ENCODE measurements at places on chromosomes 13 and 19.

- no peak for DNase-seq
- H3K27ac ChIP-seq = no peak overlapping the region
- no peak overlapping the region for H3K4me3 ChIP-seq
- no peaks in the 10 kb centered on the region for H3K27me3 ChIP-seq
- H3K36me3 ChIP-seq = peaks cover 3% of the 10 kb centered on the region
- no peaks in the 10 kb centered on the region for H3K4me1 ChIP-seq
Measured at GRCh38 chr13:95247171-95247570, 54.1 kb downstream of the ABCC4 start.

- DNase-seq = no peak
- H3K36me3 ChIP-seq = peaks cover 55% of the 10 kb centered on the region
- no peak overlapping the region for H3K27ac ChIP-seq
- H3K27me3 ChIP-seq = no peaks in the 10 kb centered on the region
Measured at GRCh38 chr19:1616875-1617274, 11.6 kb upstream of the UQCR11 start.

GRCh38 chr13:53207556-53207955 is 178.9 kb downstream of the OLFM4 start:
- no peak overlapping the region for H3K27ac ChIP-seq
- no peaks in the 10 kb centered on the region for H3K36me3 ChIP-seq
- H3K4me1 ChIP-seq = no peaks in the 10 kb centered on the region
- DNase-seq = no peak
- no peaks in the 10 kb centered on the region for H3K27me3 ChIP-seq
- H3K4me3 ChIP-seq = no peak overlapping the region

DNA sequence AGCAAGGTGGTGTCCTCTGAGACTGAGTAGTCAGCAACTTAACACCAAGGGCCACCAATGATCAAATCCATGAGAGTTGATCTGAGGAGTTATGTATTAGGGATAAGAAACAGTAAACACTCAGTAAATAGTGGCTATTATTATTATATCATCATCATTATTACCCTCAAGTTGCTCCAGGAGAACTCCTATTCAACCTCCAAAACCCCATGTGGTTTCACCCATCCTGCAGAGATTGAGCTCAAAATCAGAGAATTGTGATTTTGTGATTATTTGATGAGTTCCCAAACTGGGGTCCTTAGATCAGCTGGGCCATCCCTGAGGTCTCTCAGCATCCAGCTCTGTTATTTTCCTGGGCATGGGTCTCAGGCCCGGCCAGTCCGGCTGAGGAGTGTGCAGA is 3.5 kb upstream of the CGB7 start:
- no peak for DNase-seq
- H3K4me1 ChIP-seq = peaks cover 21% of the 10 kb centered on the region

DNA sequence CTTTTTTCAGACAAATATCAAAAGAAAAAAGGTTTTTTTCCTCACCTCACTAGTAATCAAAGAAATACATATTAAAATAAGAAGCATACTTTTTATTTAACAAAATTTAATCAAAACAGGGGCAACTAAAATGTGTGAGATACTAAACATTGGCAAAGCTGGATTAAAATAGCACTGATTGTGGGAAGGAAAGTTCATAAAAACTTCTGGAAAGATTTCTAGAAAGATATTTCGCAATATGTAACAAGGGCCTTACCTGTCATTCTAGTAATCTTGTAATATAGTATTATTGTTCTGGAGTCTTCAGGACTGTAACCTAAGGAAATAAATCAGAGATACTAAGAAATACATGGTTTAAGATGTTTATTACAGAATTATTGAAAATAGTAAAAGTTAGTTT is 482.5 kb downstream of the SUCLA2 start:
- no peak for DNase-seq
- no peak overlapping the region for H3K27ac ChIP-seq
- no peaks in the 10 kb centered on the region for H3K27me3 ChIP-seq
- H3K4me3 ChIP-seq = no peak overlapping the region

- H3K27me3 ChIP-seq = no peaks in the 10 kb centered on the region
- no peaks in the 10 kb centered on the region for H3K4me1 ChIP-seq
- no peak overlapping the region for H3K27ac ChIP-seq
- no peaks in the 10 kb centered on the region for H3K36me3 ChIP-seq
- no peak overlapping the region for H3K4me3 ChIP-seq
Measured at GRCh38 chr13:106736941-106737340, 169.0 kb upstream of the ARGLU1 start.

GRCh38 chr13:84044805-84045204 is 162.5 kb upstream of the SLITRK1 start:
- H3K27me3 ChIP-seq = no peaks in the 10 kb centered on the region
- H3K4me3 ChIP-seq = no peak overlapping the region
- no peaks in the 10 kb centered on the region for H3K4me1 ChIP-seq
- no peak for DNase-seq

- peaks cover 3% of the 10 kb centered on the region for H3K36me3 ChIP-seq
- no peaks in the 10 kb centered on the region for H3K4me1 ChIP-seq
- no peaks in the 10 kb centered on the region for H3K27me3 ChIP-seq
- no peak overlapping the region for H3K27ac ChIP-seq
- DNase-seq = no peak
- H3K4me3 ChIP-seq = no peak overlapping the region
Measured at GRCh38 chr13:112579310-112579843, 8.6 kb downstream of the TUBGCP3 start.

GRCh38 chr13:75180805-75181455 is 301.0 kb downstream of the TBC1D4 start:
- no peak overlapping the region for H3K27ac ChIP-seq
- DNase-seq = no peak
- H3K36me3 ChIP-seq = no peaks in the 10 kb centered on the region
- H3K27me3 ChIP-seq = no peaks in the 10 kb centered on the region
- no peaks in the 10 kb centered on the region for H3K4me1 ChIP-seq

DNA sequence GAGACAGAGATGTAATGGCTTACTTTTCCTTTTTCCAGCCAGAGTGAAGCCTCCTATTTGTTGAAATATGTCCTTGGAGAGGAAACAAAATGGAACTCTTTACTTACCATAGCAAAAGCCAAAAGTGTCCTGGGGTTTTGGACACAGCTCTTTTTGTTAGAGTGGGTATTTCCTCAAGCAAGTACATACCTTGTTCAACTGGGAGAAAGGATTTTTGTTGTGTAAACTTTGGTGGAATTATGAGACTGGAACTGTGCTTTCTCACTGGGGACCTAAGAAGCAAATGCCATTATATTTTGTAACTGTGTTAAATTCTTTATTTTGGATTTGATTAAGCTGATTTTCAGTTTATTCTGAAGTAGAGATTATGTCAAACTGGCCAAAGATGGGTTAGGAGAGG is 58.4 kb downstream of the CYSLTR2 start:
- H3K4me3 ChIP-seq = no peak overlapping the region
- no peaks in the 10 kb centered on the region for H3K4me1 ChIP-seq
- no peaks in the 10 kb centered on the region for H3K27me3 ChIP-seq
- DNase-seq = no peak
- H3K27ac ChIP-seq = no peak overlapping the region
- peaks cover 7% of the 10 kb centered on the region for H3K36me3 ChIP-seq

DNA sequence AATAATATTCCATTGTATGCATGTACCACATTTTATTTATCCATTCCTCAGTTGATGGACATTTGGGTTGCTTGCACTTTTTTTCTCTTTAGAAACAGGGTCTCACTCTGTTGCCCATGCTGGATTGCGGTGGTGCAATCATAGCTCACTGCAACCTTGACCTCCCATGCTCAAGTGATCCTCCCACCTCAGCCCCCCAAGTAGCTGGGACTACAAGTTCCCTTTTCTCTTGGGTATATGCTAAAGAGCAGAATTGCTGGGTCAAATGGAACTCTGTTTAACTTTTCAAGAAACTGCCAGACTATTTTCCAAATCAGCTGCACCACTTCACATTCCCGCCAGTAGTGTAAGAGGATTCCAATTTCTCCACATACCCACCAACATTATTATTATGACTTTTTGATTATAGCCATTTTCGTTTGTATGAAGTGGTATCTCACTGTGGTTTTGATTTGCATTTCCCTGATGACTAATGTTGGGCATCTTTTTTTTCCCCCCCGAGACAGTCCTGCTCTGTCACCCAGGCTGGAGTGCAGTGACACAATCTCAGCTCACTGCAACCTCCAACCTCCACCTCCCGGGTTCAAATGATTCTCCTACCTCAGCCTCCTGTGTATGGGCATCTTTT is 7.6 kb upstream of the IPO5 start:
- H3K27ac ChIP-seq = no peak overlapping the region
- no peaks in the 10 kb centered on the region for H3K27me3 ChIP-seq
- H3K4me1 ChIP-seq = no peaks in the 10 kb centered on the region
- no peaks in the 10 kb centered on the region for H3K36me3 ChIP-seq
- H3K4me3 ChIP-seq = no peak overlapping the region

GRCh38 chr19:55390461-55390880 is 4.7 kb downstream of the RPL28 start:
- no peak overlapping the region for H3K27ac ChIP-seq
- peaks cover 47% of the 10 kb centered on the region for H3K36me3 ChIP-seq
- H3K4me1 ChIP-seq = peaks cover 31% of the 10 kb centered on the region
- H3K4me3 ChIP-seq = no peak overlapping the region

DNA sequence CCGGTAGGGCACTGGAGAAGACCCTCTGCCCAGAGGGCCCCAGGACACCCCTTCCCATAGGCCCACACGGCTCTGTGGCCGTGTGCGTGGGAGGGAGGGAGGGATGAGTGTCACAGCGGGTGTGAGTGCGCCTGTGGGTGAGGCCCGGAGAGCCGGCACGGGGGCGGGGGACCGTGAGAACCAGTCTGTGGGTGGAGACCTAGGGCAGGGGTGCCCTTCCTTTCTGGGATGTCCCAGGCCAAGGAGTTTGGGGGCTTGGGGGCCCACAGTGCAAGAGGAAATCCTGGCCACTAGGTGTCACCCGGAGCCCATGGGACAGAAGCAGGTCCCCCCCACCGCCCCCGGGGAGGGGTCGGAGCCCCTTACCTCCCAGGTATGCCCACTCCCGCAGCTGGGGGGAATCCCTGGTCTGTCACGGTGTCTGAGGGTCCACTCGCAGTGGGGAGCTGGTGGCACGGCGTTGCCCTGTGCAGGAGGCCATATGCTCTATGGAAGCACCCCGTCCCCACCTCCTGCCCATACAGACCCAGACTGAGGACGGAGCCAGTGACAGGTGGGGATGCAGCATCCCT is 16.0 kb upstream of the SLC7A10 start:
- no peaks in the 10 kb centered on the region for H3K36me3 ChIP-seq
- peaks cover 4% of the 10 kb centered on the region for H3K4me1 ChIP-seq
- H3K27me3 ChIP-seq = no peaks in the 10 kb centered on the region
- DNase-seq = no peak

DNA sequence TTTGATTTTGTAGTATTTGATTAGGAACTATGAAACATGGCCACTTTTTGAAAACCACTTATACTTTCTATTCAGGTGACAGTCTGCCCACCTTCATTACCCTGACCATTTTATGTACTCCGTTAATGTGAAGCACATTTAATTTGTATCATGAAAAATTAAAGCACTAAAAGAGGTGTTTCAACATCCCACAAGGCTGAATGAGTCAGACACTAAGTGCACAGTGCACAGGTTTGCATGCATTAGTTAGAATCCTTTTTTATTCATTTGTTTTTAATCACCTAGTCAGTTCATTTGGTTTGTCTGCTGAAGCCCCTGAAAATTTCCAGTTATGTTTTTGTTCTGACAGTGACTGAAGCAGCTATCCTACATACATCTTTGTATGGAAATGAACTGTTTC is 271.0 kb downstream of the SLITRK5 start:
- no peaks in the 10 kb centered on the region for H3K4me1 ChIP-seq
- no peaks in the 10 kb centered on the region for H3K36me3 ChIP-seq
- no peak overlapping the region for H3K27ac ChIP-seq
- DNase-seq = no peak
- no peak overlapping the region for H3K4me3 ChIP-seq
- H3K27me3 ChIP-seq = no peaks in the 10 kb centered on the region

DNA sequence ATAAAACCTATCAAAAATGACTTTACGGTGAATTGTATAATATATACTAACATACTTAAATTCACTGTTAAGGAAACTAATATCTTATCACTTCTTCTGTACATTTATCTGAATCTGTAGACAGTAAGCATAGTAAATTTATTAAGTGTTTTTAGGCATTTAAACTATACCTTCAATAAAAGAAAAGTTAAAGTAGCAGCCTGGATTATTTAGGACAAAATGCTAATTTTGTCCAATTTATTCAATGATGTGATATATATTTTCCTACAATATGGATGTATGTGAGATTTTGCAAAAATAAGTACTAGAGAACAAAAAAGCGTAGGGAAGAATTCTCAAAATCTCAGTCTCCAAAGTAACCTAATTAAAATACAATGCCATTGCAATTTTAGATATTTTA is 299.9 kb downstream of the GPC5 start:
- no peak overlapping the region for H3K4me3 ChIP-seq
- DNase-seq = no peak
- no peak overlapping the region for H3K27ac ChIP-seq
- H3K36me3 ChIP-seq = no peaks in the 10 kb centered on the region
- no peaks in the 10 kb centered on the region for H3K27me3 ChIP-seq

DNA sequence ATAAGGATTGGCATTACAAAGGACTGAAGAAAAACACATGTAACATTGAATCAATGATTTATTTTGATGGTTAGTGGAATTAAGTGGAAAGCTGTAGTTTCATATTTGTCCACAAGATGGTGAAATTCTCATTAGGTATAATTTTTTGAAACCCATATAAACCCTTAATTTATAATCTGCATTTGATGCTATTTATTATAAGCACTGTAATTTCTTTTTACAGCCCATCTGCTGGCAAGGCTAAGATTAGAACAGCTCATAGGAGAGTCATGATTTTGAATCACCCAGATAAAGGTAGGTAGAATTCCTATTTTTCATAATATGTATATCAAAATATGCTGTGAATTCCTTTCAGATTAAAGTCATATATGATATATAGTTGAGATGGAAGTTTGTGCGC is 62.2 kb downstream of the DNAJC15 start:
- no peak for DNase-seq
- no peaks in the 10 kb centered on the region for H3K4me1 ChIP-seq
- no peak overlapping the region for H3K27ac ChIP-seq

DNA sequence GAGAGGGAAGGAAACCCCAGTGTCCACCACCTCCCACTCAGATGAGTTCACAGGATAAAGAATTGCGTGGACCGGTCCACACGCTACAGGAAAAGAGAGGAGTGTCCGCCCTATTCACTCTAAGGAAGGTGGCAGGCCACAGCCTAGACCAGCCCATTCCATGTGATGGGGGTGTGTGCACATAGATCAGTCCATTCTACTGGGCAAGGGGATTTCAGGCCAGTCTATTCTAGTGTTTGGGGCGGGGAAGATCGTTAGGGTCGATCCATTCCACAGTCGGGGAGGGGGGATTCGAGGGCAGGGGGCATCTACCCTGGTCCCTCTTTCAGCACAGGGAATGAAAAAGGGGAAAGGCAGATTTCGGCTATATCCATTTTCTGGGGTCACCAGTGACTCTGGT is 7.8 kb downstream of the FIZ1 start:
- peaks cover 10% of the 10 kb centered on the region for H3K36me3 ChIP-seq
- DNase-seq = no peak
- H3K27ac ChIP-seq = no peak overlapping the region
- H3K4me3 ChIP-seq = no peak overlapping the region
- no peaks in the 10 kb centered on the region for H3K27me3 ChIP-seq
- H3K4me1 ChIP-seq = peaks cover 9% of the 10 kb centered on the region
